Thyroid gland (tissue), 4 donors: ENCODE measurements at places on chromosomes 16 and 17. TPM values are rescaled to one million over a fixed set of nuclear protein-coding genes. Genes with fewer than 3 reads are reported as not detected.

Gene TPSG1
- total RNA-seq = not detected

Gene XYLT1
- 10.6 TPM for total RNA-seq

Gene CLEC18C
- total RNA-seq = not detected

Gene SSTR5
- not detected for total RNA-seq

Gene SOX15
- total RNA-seq = 0.67 TPM

Gene KIF19
- 2.0 TPM for total RNA-seq

Gene SHISA6
- 0.88 TPM for total RNA-seq

Gene ABCA9
- total RNA-seq = 22.4 TPM

Gene KDM6B
- 12.3 TPM for total RNA-seq

Gene TBC1D3E
- total RNA-seq = not detected

Gene FADS6
- not detected for total RNA-seq

- no peak overlapping the region for H3K4me3 ChIP-seq
- no peaks in the 10 kb centered on the region for H3K36me3 ChIP-seq
- peaks cover 7% of the 10 kb centered on the region for H3K4me1 ChIP-seq
- peak; percentile 12 for DNase-seq
Measured at GRCh38 chr16:51592535-51593300, 441.6 kb upstream of the SALL1 start.

- no peaks in the 10 kb centered on the region for H3K36me3 ChIP-seq
- H3K27me3 ChIP-seq = no peaks in the 10 kb centered on the region
- DNase-seq = no peak
- no peak overlapping the region for H3K4me3 ChIP-seq
- peaks cover 29% of the 10 kb centered on the region for H3K4me1 ChIP-seq
- no peak overlapping the region for H3K27ac ChIP-seq
Measured at GRCh38 chr16:89845417-89845816, 17.1 kb downstream of the SPIRE2 start.

DNA sequence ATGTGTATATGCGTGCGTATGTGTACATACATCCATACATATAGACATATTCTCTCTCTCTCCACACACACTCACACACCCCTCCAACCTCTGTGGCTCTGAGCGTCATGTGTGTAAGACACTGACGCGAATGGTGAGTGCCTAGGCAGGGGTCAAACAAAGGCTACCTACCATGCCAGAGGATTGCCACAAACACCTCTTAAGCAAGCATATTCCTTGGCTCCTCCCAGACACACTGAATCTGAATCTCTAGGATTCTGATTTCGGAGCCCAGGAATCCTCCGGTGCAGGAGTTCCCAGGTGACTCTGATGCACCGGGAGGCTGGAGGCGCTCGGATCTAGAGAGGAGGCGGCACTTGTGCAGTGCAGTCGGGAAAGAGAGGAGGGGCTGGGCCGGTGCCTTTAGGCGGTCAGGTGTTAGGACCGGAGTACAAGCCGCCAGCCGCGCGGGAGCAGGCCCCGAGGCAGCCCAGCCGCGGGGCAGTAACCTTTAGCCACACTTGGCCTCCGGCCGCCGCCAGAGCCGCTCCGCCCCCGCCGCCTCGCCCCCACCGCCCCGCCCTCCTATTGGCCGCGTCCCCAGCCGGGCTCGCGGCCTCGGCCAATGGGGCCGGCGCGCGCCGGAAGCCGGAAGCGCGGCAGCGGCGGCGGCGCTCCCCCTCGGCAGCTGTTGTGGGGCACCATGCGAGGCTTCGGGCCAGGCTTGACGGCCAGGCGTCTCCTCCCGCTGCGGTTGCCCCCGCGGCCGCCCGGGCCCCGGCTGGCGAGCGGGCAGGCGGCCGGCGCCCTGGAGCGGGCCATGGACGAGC is at the start of gene MLYCD:
Gene MLYCD, plus strand, starts transcription at position 653 of the 809 bp plus-strand sequence. Its CDS starts 30 bp downstream, at position 683.
- peak within 1 kb of the TSS; percentile 86 for H3K4me3 ChIP-seq
- H3K36me3 ChIP-seq = no peaks in the 10 kb centered on the region
- H3K27ac ChIP-seq = peak within 1 kb of the TSS; percentile 55

GRCh38 chr17:13465678-13466077 is 136.1 kb downstream of the HS3ST3A1 start:
- H3K4me1 ChIP-seq = no peaks in the 10 kb centered on the region
- no peak overlapping the region for H3K4me3 ChIP-seq
- no peak for DNase-seq
- H3K27ac ChIP-seq = no peak overlapping the region

- no peak overlapping the region for H3K4me3 ChIP-seq
- H3K27me3 ChIP-seq = no peaks in the 10 kb centered on the region
- H3K4me1 ChIP-seq = no peaks in the 10 kb centered on the region
- no peak overlapping the region for H3K27ac ChIP-seq
Measured at GRCh38 chr17:33228548-33228947, 64.5 kb downstream of the ASIC2 start.

DNA sequence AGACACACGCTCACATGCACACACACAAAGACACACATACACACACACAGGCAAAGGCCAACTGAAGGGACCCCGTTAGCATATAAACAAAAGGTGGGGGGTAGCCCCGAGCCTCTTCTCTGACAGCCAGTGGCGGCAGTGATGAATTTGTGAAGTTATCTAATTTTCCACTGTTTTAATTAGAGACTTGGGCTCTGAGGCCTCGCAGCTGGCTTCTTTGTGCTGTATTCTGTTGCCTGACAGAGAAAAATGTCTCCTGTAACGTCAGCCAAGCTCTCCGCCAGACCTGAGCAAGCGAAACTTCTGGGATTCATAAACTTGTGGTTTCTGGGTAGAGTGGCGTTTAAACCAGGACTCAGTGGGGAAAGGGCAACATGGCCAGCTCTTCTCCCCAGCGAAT is 113.9 kb upstream of the FOXF1 start:
- H3K36me3 ChIP-seq = no peaks in the 10 kb centered on the region
- H3K4me1 ChIP-seq = no peaks in the 10 kb centered on the region
- no peak overlapping the region for H3K4me3 ChIP-seq
- no peak for DNase-seq
- no peaks in the 10 kb centered on the region for H3K27me3 ChIP-seq

- no peak overlapping the region for H3K27ac ChIP-seq
- H3K4me3 ChIP-seq = no peak overlapping the region
- DNase-seq = no peak
- H3K4me1 ChIP-seq = no peaks in the 10 kb centered on the region
Measured at GRCh38 chr16:24490866-24491265, 48.5 kb upstream of the RBBP6 start.

- no peak overlapping the region for H3K4me3 ChIP-seq
- H3K36me3 ChIP-seq = no peaks in the 10 kb centered on the region
- no peak for DNase-seq
- no peak overlapping the region for H3K27ac ChIP-seq
Measured at GRCh38 chr17:29718446-29719039, 95.8 kb upstream of the CORO6 start.

- H3K27me3 ChIP-seq = no peaks in the 10 kb centered on the region
- no peak overlapping the region for H3K27ac ChIP-seq
Measured at GRCh38 chr17:45645330-45645729, 138.8 kb upstream of the CRHR1 start.

DNA sequence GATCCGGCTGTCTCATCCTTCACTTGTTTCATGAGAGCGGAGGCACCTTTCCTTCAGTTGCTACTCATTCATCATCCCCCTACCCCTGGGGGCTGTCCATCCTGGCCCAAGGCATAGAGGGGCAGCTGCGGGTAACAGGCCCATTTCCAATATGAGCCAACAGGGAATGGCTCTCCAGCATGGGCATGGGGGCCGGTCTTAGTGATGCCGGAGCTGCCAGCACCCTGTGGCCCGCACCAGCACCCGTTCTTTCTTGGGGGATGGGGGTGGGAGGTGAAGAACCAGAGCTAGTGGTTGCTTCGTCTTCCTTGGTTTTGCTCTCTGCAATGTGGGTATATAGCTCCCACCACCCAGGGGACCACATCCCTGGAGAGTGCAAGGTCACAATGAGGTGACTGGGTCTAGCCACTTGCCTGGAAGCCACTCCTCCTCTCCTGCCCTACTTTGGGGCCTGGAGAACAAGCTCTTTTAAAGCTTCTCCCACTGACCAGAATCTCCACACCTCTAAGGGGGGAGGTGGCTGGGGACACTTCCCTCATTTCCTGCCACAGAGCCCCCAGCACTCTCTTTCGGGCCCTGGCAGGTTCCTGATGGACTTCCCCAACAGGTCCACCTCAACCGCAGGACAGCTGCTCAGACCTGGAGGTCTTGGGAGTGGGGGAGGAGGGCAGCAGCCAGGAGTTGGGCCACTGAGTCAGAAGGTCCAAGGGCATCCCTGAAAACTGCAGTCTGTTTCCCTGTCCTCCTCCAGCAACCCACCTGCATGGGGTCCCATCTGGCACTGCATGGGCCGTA is 11.9 kb upstream of the TBX2 start:
- H3K4me3 ChIP-seq = no peak overlapping the region
- DNase-seq = no peak
- H3K36me3 ChIP-seq = no peaks in the 10 kb centered on the region
- H3K4me1 ChIP-seq = no peaks in the 10 kb centered on the region

GRCh38 chr17:7587420-7588151 is 2.3 kb downstream of the SOX15 start:
- peaks cover 24% of the 10 kb centered on the region for H3K36me3 ChIP-seq
- no peak overlapping the region for H3K27ac ChIP-seq
- DNase-seq = no peak
- no peak overlapping the region for H3K4me3 ChIP-seq
- no peaks in the 10 kb centered on the region for H3K27me3 ChIP-seq

GRCh38 chr17:50412188-50412732 is 13.8 kb upstream of the ACSF2 start:
- no peaks in the 10 kb centered on the region for H3K36me3 ChIP-seq
- no peaks in the 10 kb centered on the region for H3K27me3 ChIP-seq
- H3K4me1 ChIP-seq = peaks cover 9% of the 10 kb centered on the region
- no peak for DNase-seq
- H3K27ac ChIP-seq = no peak overlapping the region

GRCh38 chr16:5891296-5891695 is 793.7 kb upstream of the EEF2KMT start:
- no peak for DNase-seq
- no peaks in the 10 kb centered on the region for H3K4me1 ChIP-seq
- H3K27me3 ChIP-seq = no peaks in the 10 kb centered on the region
- H3K36me3 ChIP-seq = no peaks in the 10 kb centered on the region
- no peak overlapping the region for H3K27ac ChIP-seq

DNA sequence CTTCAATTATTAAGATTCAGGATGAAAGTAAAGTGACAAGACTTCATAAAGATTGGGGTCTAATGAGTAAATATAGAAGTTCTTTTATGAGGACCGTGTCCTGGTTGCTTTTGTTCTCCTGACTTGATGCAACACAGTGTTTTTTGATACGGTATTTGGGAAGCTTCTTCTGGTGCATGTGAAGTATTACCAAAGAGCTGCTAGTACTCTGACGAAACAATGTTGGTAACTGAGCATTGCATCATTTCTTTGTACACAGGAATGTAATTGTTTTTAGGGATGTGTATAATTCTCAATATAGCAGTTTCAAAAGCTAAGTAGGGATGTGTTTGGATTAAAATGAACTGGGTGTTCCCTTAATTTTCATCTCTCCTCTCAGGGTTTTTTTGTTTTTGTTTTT is 15.9 kb downstream of the KPNB1 start:
- no peaks in the 10 kb centered on the region for H3K27me3 ChIP-seq
- no peaks in the 10 kb centered on the region for H3K4me1 ChIP-seq
- peaks cover 78% of the 10 kb centered on the region for H3K36me3 ChIP-seq
- no peak overlapping the region for H3K27ac ChIP-seq
- no peak for DNase-seq

DNA sequence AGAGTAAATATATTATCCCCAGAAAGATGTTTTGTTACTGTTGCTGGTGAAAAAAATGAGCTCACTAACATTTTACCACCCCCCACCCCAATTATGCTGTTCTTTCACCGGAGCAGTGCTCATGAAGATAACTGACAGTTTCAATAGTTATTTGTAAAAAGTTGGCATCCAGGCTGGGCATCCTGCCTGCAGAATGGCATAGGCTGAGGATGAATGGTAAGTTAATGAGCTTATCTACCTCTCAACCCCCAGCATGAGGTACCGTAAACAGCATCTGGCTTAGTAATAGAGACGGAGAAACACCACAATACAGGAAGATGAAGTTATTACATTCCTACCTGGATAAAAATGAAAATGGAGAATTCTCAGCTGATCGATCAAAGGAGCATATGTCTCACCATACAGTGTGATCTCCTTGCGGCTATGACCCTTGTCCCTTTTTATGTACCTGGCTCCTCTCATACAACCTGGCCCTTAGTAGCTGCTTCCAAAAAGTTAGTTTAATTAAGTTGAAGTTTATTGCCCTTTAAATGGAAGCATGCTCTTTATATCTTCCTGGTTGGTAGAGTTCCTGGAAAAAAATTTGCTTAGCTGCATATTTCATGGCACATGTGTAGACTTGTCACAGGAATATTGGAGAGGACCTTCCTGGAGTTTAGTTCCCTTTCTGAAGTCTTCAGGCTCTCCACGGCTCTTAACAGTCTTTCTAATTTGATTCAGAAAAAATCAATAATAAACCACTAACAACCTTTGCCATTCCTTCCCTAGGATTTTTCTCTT is 61.2 kb upstream of the MPHOSPH6 start:
- no peaks in the 10 kb centered on the region for H3K27me3 ChIP-seq
- H3K4me3 ChIP-seq = no peak overlapping the region
- no peak for DNase-seq
- H3K4me1 ChIP-seq = no peaks in the 10 kb centered on the region
- no peak overlapping the region for H3K27ac ChIP-seq

DNA sequence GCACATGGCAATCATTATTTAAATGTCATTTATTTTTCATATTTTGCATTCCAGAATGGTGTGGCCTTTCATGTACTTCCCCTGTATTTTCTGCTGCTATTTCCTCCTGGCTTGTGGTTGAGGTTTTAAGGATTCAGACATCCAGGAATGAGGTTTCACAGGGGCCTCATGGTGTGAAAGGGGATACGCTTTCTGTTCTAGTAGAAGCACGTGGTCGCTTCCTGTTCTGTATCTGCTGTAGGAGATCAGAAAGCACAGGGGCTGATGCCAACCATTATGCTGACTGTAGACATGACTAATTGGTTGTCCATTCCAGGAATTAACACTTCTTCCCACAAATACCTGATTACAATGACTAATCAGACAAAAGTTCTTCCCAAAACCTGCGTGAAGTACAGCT is 405.9 kb downstream of the SHISA9 start:
- no peak overlapping the region for H3K4me3 ChIP-seq
- DNase-seq = no peak
- no peaks in the 10 kb centered on the region for H3K4me1 ChIP-seq
- no peaks in the 10 kb centered on the region for H3K27me3 ChIP-seq
- H3K27ac ChIP-seq = no peak overlapping the region

DNA sequence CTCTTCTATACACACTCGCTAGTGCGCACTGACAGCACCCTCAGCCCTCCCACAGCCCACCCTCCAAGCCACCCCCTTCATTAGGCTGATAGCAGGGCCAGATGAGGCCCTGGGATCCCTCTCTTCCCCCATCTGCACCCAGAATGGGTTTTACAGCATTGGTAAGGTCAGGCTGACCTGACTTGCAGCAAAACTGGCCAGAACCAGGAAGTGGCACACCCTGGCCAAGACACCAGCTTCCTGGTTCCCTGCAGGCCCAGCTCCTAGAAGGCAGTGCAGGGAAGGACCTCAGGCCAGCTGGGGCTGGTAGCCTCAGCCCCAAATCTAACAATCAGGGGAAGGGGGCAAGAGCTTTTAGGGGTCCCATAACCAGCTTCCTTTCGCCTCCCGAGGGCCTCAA is 50.0 kb upstream of the MRPS23 start:
- H3K4me1 ChIP-seq = peaks cover 84% of the 10 kb centered on the region
- DNase-seq = peak; percentile 60
- H3K27ac ChIP-seq = peak overlapping the region; percentile 92

- H3K27ac ChIP-seq = no peak overlapping the region
- peaks cover 3% of the 10 kb centered on the region for H3K4me1 ChIP-seq
- H3K36me3 ChIP-seq = no peaks in the 10 kb centered on the region
- no peak overlapping the region for H3K4me3 ChIP-seq
- peaks cover 5% of the 10 kb centered on the region for H3K27me3 ChIP-seq
Measured at GRCh38 chr16:12907670-12908233, 6.4 kb downstream of the SHISA9 start.
